ENCODE measurements at places on chromosomes 5 and 9.

GRCh38 chr5:61332851-61333320 is 828 bp downstream of the ZSWIM6 start:
- DNase-seq, result peak; percentile 46

DNA sequence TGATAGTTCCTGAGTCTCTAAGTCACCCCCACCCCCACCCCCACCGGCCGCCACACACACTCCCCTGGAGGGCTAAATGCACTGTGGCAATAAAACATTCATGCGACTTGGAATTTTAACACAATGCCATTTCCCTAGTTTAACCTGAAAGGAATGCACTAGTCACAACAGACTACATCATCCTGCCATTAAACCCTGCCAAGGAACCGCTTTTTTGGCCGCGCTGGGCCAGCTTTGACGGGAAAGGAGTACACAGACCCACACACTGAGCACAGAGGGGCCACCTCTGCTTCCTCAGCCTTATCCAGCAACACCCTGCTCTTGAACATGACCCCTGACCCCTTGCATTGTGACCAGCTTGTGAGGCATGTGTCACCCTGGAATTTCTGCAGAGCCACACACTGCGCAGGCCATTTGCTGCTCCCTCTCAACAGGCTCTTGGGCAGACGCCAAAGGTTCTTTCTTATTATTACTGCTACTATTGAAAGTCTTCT is 165.3 kb downstream of the BNC2 start:
- no peak for DNase-seq

GRCh38 chr5:110371725-110372041 is 354.8 kb downstream of the TMEM232 start:
- no peak for DNase-seq

DNA sequence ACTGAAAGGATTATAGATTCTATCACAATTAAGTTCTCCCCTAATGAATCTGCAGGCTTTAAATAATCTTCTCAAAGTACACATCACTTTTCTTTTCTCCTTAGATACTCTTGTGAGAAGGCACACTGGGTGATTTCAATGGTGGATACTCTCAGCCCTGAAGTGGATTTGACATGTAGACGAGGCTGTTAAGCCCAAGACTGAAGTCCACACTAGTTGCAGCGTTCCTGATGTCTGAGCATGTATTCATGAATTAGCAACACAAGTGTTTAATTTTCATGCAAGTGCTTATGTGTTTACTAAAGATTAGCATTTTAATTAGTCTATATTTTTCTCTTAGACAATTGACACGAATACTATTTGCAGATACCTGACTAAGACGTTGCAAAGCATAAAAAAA is 218.9 kb downstream of the TMEM161B start:
- no peak for DNase-seq

- DNase-seq, result peak; percentile 57
Measured at GRCh38 chr5:177378884-177379883, 5.0 kb upstream of the SLC34A1 start.

DNA sequence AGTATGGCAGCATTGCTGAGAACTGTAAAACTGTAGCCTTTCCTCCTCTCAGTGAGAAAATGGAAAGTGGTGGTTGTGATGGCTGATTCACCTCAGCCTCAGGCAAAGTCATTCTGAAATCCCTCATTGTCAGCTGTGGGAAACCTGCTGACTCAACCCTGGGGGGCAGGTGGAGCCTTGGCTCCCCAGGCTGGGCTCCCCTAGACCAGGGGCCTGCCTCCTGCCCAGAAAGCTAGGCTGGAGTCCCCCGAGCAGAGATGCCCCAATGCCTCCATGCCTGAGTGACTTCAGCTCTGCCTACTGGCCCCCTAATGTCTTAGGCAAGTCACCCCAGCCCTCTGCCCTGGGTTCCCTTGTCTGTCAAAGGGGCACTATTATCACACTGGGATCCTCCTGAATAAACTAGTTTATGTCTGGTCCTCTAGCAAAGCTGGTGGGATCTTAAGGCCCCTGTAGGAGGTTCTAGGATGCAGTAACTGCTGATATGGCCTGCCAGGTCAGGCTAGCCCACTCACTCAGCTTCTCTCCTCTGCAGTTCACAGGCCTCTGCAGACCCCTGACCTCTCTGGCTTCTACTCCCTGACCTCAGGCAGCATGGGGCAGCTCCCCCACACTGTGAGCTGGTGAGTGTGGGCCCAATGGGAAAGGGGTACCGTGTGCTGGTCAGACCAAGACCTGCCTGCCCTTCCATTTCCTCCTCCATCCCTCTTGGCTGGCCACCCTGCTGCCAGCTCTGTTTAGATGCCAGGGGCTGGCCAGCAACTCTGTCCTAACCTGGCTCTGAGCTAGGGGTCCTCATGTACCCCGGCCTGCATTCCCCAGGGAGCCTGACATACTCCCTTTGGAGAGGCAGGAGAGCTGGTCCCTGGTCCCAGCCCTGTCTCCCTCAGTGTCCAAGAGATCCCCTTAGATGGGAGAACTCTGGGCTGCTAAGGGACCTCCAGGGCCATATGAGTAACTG is 24.2 kb downstream of the TCF7 start:
- DNase-seq, result peak; percentile 50

GRCh38 chr9:23829580-23830475 is 3.8 kb upstream of the ELAVL2 start:
- DNase-seq, result no peak

DNA sequence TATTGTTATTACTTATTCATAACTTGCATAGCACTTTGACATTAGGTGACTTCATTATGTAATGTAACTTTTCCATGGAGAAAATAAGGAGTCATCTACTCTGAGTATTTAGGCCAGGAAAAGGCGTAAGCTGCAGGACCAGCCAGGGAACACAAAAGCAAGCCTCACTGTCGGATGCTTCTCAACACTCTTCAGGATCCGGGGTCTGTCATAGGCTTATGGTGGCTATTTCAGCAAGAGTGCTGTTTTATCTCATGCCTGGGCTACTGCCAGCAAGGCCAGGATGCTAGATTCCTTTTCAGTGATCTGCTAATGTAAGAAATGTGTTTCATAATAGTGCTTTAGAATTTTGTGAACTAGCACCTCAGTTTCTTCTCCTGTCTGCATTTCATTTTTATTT is 162.4 kb downstream of the CHSY3 start:
- no peak for DNase-seq

- no peak for DNase-seq
Measured at GRCh38 chr5:73640861-73641320, 14.9 kb downstream of the ARHGEF28 start.

GRCh38 chr9:110126986-110127864 is 80.7 kb downstream of the C9orf152 start:
- no peak for DNase-seq

DNA sequence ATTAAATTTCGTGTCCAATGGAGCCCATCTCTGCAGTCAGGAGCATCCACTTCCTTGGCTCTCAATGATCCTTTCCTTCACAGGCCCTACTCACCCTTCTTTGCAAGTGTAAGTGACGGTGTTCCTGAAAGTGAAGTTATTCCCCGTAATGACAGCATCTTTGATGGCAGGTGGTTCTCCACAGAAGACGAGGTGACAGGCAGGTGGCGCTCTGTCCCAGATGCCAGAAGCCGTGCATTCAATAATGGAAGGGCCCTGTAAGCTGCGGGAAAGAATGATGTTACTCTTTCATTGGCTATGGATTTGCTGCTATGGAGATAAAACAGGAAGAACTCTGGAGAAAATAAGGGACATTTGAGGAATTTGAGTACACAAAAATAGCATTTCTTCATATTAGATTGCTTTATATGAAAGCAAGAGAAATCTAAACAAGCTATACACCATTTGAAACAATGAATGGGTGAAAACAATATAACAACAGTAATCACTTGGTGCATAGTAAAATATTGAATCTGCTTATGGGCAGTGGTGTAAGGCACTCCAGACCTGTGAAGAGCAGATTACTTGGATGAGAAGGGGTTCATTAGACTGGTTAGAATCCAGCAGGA is 89.9 kb upstream of the TXNDC8 start:
- peak; percentile 2 for DNase-seq

GRCh38 chr9:5578698-5579085 is 50.2 kb upstream of the RIC1 start:
- DNase-seq, result no peak

GRCh38 chr5:127375544-127376091 is 85.0 kb downstream of the MEGF10 start:
- no peak for DNase-seq

- no peak for DNase-seq
Measured at GRCh38 chr5:404666-405241, 38.2 kb upstream of the EXOC3 start.

GRCh38 chr5:76755779-76756637 is 40.1 kb downstream of the F2R start:
- no peak for DNase-seq

GRCh38 chr9:35814106-35814840 is 569 bp downstream of the HINT2 start:
- DNase-seq, result peak; percentile 48

DNA sequence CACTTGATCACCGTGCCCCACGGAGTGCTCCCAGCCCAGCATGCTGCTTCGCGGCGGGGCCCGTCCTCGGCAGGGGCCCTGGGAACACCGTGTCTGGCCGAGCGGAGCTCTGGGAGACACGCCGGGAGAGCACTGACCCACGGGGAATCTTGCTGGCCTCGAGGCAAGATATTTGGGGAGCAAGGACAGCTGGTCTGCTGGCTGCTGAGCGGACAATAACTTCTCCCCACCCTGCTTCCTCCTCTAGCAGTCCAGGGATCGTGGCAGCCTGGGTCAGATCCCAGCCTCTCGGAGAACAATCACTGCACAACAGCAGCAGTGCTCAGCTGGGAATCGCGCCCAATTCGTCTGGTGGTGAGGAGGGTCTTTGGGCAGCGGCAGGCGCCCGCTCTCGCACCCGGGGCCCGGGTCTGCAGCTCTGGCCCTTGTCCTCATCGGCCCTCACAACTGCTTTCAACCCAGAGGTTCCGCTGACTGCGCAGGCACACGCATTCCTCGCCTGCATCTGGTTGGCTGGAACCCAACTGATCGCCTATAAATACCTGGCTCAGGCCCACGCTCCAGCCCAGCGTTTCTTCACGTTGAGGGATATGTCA is 43.4 kb downstream of the DBH start:
- no peak for DNase-seq

GRCh38 chr9:33813712-33814641 is 3.0 kb upstream of the UBE2R2 start:
- DNase-seq, result peak; percentile 32

GRCh38 chr9:84947412-84947972 is 278.0 kb downstream of the NTRK2 start:
- DNase-seq, result no peak

DNA sequence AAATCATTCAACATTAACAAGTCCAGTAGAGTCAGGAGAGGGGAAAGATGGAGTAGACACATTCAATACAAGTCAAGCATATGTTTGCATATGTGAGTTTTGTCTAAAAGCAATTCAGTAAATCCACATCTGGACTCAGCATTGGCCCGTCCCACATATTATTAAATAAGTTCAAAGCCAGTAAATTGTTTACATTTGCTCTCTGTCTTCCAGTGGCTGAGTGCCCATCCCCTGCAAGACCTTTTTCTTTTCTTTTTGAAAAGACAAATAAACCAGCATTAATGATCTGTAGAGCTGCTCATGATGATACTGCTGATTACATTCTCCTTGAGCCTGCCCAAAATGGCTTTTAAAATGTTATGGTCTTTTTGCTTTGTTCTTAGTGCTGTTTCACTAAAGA is 71.1 kb downstream of the TNC start:
- no peak for DNase-seq

DNA sequence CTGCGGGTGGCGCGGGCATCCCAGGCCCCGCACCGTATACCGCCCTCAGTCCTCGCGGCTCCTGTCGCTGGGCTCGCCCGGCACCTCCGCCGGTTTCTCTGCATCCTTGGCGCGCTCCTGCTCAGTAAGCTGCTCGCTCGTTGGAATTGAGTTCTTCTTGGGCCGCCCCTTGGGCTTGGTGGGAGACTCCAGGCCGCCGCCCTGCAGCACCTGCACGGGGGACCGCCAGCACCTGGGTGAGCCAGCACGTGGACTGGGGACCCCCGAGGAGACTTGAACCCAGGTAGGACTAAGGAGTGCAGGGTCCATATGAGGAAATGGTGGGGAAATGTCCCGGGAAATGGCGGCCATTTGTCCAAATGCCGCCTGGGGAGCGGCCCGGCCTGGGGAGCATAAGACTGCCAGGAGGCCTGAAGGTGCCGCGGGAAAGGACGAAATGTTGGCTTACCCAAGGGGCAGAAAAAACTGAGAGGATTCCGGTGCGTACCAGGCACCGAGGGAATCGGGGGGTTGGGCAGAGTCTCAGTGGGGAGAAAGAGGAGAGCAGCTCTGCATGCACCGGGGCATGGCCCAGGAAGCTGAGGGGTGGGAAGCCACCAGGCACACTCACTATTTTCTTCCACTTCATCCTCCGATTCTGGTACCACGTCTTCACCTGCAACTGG is 2.9 kb downstream of the BARX1 start:
- no peak for DNase-seq

DNA sequence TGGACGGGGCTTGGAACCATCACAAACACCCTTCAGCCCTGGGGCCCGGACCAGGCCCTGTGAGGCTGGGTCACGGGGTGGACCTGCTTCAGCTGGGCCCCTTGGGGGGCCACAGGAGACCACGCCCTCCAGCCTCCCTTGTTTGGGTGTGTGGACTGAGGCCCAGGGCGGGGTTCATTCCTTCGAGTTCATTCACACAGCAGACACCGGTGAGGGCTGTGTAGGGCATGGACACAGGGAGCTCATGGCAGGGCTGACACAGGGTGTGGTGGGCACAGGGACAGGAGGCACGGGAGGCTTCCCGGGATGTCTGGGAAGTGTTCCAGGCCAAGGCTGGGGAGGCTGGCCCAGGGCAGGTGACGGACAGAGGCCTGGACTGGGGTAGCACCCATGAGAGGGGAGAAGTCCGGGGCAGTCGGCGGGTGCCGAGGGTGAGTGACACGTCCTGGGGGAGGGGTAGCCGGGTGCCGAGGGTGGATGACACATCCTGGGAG is 8.9 kb downstream of the DNLZ start:
- no peak for DNase-seq
